Esophagus muscularis mucosa (tissue), 4 donors: ENCODE measurements at places on chromosomes 1 and 21. TPM values are rescaled to one million over a fixed set of nuclear protein-coding genes. Genes with fewer than 3 reads are reported as not detected.

Gene LRRC71
- total RNA-seq: not detected

Gene OLIG1
- total RNA-seq: not detected

Gene LRRC7
- 2.5 TPM for total RNA-seq

Gene THEM5
- total RNA-seq: not detected

Gene LDLRAD1
- total RNA-seq: not detected

Gene CBR3
- total RNA-seq: 14.1 TPM

Gene CD101
- total RNA-seq: 1.5 TPM

Gene ARTN
- total RNA-seq: not detected

Gene BLACAT1
- not detected for total RNA-seq

Gene ZBED6
- 16.2 TPM for total RNA-seq

Gene FCAMR
- not detected for total RNA-seq

Gene NES
- 16.6 TPM for total RNA-seq

Gene FCRL4
- total RNA-seq: not detected

Gene RNU1-3
- under 0.01 TPM for total RNA-seq
